ENCODE measurements at places on chromosomes 16 and 17.

GRCh38 chr16:83806731-83807130 lies 1.0 kb upstream of the HSBP1 start:
- DNase-seq, result no peak

GRCh38 chr16:12920739-12921138 lies 19.3 kb downstream of the SHISA9 start:
- DNase-seq, result peak; percentile 30

- DNase-seq, result peak; percentile 51
These were observed 26.5 kb upstream of the NF1 start for GRCh38 chr17:31068291-31068690.

GRCh38 chr17:18185832-18186626 lies 2.4 kb downstream of the ALKBH5 start:
- DNase-seq, result peak; percentile 71

DNA sequence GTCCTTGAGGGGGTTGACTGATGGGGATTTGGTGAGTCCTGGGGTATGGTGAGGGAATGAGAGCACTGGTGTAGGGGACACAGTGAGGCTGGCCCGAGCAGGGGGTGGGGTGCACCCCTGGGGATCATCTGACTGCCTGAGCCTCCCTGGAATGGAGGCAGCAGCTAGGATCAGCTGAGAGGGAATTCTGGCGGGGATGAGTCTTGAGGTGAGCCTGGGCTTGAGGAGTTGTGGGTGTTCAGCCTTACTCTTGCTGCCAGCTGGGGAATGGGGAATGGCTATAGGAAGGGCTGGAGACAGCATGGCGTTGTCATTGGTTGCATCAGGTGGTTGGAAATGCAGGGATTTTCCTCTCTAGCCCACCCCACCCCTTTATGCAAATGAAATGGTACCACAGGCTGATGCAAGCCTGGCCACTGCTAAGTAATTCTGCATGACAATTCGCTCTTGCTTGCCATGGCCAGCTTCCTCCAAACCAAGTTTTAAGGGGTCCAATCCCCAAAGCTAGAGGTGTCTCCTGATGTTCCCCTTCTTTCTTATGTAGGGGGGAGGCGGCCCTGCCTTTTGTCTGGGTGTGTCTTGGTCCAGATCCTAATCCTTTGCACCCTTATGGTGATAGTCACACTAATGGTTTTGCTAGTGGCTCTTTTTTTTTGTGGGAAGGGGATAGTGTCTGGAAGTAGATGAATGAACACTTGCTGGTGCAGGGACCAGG lies 7.5 kb downstream of the NFE2L1 start:
- DNase-seq, result no peak

GRCh38 chr16:81143921-81144471 lies 47.8 kb upstream of the GCSH start:
- no peak for DNase-seq

- DNase-seq, result no peak
These were observed 2.4 kb downstream of the PGAP6 start for GRCh38 chr16:379183-379960.

GRCh38 chr17:45319239-45319703 lies 2.5 kb upstream of the MAP3K14 start:
- peak; percentile 64 for DNase-seq

GRCh38 chr17:30278032-30278431 lies 13.7 kb downstream of the BLMH start:
- DNase-seq, result peak; percentile 17

DNA sequence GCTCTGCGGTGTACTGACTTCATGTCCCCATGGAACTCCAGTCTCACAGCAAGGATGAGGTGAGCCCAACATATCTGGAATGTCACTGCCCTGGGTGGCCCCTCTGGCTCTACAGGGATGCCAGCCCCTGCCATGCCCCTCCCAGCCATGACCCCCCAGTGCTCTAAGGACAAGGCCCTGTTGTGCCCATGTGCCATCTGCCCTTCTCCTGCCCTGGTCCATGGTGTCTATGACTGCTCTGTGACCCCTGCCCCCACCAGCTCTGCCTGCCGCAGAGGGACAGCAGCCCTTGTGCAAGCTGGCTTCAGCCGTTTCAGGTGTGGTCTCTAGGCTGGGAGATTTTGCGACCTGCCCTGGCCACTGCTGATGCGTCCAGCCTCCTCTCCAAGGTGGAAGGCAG lies 40.3 kb downstream of the TK2 start:
- no peak for DNase-seq

DNA sequence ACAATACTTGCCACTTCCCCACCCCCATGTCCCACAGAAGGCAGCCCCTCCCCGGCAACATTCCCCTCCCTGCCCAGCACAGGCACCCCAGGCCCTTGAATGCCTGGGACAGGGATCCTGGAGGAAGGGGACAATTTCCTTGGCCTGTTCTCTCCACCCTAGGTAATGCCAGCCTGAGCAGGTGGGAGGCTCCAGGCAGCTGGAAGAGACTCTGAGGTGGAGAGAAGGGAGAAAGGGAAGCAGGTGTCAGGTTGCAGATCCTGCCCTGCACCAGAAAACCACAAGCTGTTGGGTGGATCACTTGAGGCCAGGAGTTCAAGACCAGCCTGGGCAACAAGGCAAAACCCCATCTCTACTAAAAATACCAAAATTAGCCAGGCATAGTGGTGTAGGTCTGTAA lies 8.9 kb downstream of the MPP2 start:
- DNase-seq, result no peak

- DNase-seq, result peak; percentile 15
These were observed 3.7 kb downstream of the TMC8 start for GRCh38 chr17:78133971-78134898.

DNA sequence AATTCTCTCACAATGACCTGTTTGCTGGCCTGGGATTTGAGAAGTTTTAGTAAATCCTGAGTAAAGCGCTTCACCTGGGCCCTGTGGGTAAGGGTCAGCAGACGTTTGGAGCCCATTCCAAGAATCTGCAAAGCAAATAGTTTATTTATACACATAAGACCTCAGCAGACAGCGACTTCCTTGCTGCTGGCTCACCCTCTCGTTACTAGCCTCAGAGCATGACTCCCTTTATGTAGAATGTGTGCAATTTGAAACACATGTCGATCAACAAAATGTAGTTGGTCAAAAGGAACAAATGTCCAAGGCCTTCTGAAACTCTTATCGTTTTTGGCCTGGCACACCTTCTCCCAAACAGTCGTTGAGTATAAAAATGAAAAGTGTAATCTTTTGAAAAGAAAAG lies 31.3 kb downstream of the MARF1 start:
- DNase-seq, result no peak

DNA sequence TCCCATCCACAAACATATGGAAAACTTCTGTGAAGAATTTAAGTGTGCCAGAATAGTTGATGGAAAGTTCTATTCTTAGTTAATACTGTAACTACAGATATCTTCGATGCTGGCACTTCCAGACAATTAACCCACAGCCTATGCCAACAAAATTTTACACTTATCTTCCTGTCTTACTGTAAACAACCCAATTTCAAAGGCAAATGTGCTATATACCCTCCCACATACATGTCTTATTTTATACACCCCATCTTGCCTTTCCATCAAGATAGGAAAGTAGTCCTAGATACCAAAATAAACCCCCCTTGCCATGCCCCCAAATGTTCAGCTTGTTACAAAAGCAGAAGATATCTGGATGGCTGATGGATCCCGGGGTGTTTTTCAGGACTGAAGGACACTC lies 306.3 kb downstream of the SLC39A11 start:
- DNase-seq, result no peak

DNA sequence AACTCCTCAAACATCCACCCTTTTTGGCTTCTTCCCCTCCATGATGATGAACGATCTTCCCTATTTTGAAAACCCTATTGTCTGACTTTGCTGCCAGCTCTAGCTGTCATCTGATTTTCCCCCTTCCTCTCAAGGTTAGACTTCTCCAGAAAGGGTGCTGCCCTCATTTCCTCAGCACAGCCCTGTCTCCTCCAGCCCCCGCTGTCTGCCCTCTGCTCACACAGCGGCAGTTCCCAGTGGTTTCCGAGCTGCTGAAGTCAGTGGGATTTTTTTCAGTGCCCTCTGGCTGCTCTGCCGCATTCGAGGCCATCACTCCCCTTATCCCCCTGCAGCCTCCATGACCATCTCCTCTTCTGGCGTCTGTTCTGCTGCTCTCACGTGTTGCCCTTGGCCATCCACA lies 26.6 kb upstream of the C17orf107 start:
- no peak for DNase-seq

DNA sequence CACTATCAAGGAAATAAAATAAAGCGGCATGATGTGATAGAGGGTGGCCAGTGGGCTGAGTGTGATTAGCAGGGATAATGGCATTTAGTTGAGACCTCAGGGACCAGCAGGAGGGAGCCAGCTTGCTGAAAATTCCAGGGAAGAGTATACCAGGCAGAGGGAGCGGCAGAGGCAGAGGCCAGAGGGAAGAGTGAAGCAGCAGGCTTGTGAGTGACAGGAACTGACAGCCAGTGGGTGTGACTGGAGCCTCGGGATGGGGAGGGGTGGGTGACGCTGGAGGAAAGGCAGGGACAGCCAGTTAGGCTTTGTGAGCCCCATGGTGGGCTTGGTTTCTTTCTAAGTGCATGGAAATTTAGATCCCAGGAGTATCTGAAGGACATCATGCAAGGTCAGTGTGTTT lies 209.7 kb upstream of the CACNG3 start:
- DNase-seq, result no peak

- DNase-seq, result no peak
These were observed 43.9 kb upstream of the TNRC6C start for GRCh38 chr17:77914385-77915254.

DNA sequence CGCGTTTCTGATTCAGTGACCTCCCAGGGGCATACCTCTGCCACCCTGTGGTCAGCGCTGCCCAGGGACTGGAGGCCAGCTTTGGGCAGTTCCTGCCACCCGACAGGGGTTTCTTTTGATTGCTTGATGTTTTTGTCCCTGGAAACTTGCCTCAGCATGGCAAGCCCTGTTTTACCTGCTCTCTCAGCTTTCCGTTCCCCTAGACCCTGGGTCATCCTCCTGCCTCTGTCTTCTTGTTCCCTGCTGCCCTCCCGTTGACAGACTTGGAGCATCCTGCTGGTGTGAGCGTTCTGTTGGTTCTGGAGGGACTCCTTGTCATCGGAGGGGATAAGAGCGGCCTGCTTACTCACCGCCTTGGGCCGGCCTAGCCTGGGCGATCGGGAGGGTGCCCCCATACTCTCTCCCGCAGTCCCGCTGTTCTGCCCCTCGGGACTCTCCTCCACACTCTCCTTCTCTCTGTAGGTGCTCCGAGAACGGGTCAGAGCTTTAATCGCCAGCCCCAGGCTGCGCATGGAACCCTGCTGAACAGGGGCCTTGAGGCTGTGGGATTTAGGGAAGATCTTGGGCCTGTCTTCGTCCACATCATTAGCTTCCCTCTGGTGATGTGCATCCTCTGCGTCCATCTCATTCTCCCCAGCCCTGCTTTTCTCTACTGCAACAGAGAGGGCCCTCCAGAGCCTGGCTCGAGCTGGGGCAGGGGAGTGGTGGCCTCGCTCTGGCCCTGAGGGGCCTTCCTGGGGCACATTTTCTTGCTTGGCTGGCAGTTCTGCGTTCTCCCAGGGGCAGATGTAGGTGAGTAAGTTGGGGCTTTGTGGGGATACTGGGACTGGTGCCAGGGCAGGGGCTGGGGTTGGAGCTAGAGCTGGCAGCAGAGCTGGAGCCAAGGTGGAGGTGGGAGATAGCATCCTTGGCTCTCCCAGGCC lies 13.7 kb downstream of the GPR179 start:
- DNase-seq, result no peak

DNA sequence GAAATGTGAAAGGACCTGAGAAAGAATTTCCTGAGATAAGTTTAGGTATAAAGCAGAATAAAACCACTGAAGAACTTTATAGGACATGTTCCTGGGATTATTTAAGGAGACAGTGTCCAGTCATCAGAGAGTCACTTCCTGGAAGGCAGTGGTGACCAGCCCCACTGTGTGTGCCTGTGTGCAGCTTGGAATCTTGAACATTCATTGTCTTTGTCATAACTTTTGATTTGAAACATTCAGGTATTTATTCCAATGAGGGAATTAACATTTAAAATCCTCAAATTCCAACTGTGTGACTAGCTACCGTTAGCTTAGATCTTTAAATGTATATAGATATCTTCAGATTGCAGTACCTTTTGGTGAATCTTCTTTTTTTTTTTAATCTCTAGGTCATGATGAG lies 61.7 kb upstream of the MRC2 start:
- peak; percentile 79 for DNase-seq

GRCh38 chr16:8959921-8960787 lies 3.6 kb downstream of the USP7 start:
- DNase-seq, result no peak

GRCh38 chr17:51035431-51035830 lies 85.2 kb downstream of the SPAG9 start:
- DNase-seq, result peak; percentile 47

- DNase-seq, result peak; percentile 41
These were observed 30.4 kb downstream of the PPM1D start for GRCh38 chr17:60630352-60630751.

- DNase-seq, result peak; percentile 5
These were observed 22.1 kb downstream of the NOS2 start for GRCh38 chr17:27778183-27778582.

GRCh38 chr16:89115216-89115861 lies 21.7 kb downstream of the ACSF3 start:
- no peak for DNase-seq

- no peak for DNase-seq
These were observed 16.1 kb upstream of the SPATA32 start for GRCh38 chr17:45277992-45278391.

DNA sequence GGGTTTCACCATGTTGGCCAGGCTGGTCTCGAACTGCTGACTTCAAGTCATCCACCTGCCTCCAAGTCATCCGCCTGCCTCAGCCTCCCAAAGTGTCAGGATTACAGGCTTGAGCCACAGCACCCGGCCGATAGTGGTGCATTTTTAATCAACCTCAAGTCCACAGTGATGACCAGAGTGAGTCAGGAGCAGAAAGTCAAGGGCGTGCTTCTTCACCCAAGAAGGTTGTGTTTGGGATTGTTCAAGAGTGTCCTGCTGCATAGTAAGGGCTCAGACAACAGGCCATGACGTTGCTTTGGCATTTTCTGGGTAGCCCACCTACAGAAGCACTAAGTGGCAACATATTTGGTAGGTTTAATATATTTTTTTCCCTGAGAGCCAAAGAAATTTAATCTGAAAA lies 108.3 kb upstream of the FAM20A start:
- DNase-seq, result no peak

- DNase-seq, result no peak
These were observed 20.4 kb downstream of the PRKCA start for GRCh38 chr17:66322764-66323163.

- no peak for DNase-seq
These were observed 33.3 kb downstream of the TRIM25 start for GRCh38 chr17:56880571-56880970.

GRCh38 chr17:7167832-7168231 lies 11.3 kb downstream of the ASGR1 start:
- peak; percentile 42 for DNase-seq

DNA sequence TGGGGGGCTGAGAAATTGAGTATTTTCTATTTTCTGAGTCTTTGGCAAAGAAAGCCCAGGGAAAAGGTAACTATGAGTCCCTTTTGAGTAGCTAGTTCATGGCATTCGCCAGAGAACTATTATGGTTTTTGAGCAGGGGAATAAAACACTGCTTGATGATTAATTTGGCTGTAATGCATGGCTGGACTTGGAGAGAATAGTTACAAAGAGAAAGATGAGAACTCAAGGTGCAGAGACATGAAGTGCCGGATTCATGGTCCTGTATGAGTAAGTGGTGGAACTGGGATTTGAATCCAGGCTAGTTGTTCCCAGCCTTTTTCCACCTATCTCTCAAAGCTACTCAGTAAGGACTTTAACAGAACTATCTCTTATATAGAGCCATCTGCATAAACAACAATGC lies 266.6 kb downstream of the CA10 start:
- no peak for DNase-seq

- peak; percentile 90 for DNase-seq
These were observed 55.6 kb upstream of the ALOX12 start for GRCh38 chr17:6940186-6940649.
